ENCODE measurements at places on chromosomes 1 and 21.

- DNase-seq, result no peak
These were observed 11.0 kb downstream of the NUDC start for GRCh38 chr1:26932531-26932930.

DNA sequence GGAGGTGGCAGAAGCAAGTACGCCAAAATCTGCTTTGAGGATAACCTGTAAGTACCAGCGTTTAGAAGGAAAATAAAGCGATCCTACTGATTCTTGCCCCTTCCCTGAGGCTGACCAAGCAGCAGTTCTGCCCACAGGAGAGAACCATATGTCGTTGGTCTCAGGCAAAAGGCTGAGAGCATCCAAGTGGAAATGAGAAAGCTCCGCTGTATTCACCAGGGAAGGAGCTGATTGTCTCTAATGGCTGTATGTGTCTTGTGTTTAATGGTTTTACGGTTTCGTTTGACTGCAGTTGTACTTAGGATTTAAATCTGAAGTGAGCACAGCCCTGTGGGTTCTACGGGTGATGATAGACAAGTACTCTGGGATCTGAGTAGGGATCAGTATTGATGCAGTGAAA, 21.9 kb downstream of the FAM3B start:
- no peak for DNase-seq

GRCh38 chr1:23574265-23574754, 15.0 kb upstream of the ID3 start:
- no peak for DNase-seq

- DNase-seq, result no peak
These were observed 21.6 kb downstream of the GLMN start for GRCh38 chr1:92277105-92277723.

- DNase-seq, result no peak
These were observed 6.9 kb downstream of the ETV3 start for GRCh38 chr1:157131281-157131680.

- no peak for DNase-seq
These were observed 195.1 kb downstream of the CRB1 start for GRCh38 chr1:197463142-197463541.

GRCh38 chr1:211381481-211382181, 55.0 kb downstream of the TRAF5 start:
- DNase-seq, result no peak

DNA sequence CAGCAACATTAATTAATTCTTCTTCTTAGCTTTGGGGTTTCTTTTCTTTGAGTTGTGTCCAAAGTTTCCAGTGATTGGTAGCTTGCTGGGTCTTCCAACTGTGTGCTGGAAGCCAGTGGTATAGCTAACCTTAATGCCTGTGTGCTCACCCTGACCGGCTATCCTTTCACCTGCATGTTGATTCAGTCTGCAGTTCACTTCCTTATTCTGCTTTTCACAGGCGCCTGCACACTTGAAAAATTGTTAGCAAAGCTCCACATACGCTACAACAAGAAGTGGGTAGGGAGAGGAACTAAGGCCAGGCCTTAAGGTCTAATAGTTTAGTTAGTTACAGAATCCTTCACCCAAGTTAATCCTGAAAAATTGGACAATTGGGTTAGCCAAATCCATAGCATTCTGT, 35.7 kb downstream of the NCF2 start:
- DNase-seq, result no peak

- DNase-seq, result no peak
These were observed 84.9 kb upstream of the RAB4A start for GRCh38 chr1:229185963-229186362.

DNA sequence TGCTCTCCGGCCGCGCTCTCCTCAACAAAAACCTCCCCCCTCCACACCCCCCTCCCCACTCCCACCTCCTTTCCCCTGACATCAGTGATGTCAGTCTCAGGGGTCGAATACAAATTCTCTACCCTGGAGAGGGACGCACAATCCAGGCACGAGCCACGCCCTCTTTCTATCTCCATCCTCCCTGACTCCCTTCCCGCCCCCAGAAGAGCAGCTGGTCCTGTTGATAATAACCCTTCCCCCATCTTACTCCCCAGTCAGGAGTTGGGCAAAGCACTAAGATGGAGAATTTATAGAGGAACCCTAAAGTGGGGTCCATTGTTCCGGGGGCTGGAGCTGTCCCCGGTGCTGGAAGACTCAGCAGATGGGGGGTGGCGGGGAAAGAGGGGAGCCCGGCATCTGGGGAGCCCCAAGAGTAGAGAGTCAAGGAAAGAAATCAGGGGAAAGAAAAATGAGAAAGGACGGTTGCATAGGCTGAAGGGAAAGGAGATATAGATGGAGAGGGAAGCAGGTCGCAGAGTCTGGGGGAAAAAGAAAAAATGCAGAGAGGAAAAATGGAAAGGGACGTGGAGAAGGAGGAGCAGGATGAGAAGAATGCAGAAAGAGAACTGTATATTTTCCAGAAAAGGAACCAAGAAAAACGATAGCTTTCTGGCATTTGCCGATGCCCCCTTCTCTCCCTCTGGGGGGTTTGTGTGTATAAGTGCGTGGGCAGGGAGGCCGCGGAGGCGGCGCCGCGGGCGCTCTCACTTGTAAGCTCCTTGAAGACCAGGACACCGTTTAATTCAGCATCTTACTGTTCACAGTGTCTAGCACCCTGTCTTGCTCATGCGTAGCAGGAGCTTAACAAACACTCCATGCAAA, at the start of gene CELF3:
Gene CELF3 (minus strand): TSS at position 33 of the 861 bp plus-strand sequence. CDS start 783 bp downstream, outside the sequence.
- DNase-seq, result no peak

- DNase-seq, result no peak
These were observed 6.7 kb upstream of the MAN1C1 start for GRCh38 chr1:25609921-25610320.

GRCh38 chr1:221439747-221440501, 302.0 kb downstream of the DUSP10 start:
- no peak for DNase-seq

DNA sequence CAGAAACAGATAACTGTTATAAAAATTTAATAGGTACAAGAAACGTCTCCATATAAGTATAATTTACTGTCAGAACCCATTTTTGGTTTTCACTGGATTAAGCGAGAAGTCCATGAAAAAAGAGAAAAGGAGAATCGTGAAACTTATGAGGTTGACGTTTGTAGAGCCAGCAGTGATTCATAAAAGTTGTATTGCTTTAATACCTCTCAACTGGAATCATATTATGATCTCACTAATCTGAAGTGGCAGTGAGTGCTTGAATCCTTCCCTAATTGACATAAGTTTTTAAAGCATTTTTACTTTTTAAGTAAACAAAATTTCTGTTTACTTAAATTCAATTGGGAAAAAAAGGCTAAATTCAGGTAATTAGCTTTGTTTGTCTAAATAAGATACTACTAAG, 315.3 kb downstream of the TPR start:
- no peak for DNase-seq

- DNase-seq, result no peak
These were observed 853 bp upstream of the RRAGC start for GRCh38 chr1:38860454-38860795.

DNA sequence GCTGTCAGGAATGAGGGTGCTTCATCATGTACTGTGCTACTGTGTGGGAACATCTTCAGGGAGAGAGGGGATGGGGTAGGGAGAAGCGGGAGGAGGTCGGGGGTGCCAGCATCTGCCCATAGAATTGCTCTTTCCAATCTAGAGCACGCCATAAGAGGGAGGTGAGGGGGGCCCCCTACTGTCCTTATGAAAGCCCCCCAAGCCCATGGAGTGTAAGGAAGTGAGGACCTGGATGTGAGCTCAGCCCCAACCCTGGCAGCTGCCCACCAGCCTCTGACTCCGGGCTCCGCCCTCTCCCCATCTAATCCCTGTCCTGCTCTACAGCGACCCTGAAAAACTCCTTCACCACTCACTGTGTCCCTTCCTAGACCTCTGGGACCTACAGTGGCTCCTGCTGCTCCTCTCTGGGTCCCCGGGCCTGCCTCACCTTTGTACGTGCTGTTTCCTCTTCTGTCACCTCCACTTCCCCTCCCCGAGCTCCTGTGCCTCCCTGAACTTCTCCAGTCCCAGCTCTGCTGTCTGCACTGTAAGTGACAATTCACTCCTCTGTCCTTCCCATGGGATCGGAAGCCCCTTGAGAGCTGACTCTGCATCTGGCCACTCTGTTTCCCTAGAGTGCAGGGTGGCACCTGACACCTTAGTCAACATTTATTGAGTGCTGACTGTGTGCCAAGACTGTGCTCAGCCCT, 269.4 kb downstream of the PTPRU start:
- DNase-seq, result no peak

DNA sequence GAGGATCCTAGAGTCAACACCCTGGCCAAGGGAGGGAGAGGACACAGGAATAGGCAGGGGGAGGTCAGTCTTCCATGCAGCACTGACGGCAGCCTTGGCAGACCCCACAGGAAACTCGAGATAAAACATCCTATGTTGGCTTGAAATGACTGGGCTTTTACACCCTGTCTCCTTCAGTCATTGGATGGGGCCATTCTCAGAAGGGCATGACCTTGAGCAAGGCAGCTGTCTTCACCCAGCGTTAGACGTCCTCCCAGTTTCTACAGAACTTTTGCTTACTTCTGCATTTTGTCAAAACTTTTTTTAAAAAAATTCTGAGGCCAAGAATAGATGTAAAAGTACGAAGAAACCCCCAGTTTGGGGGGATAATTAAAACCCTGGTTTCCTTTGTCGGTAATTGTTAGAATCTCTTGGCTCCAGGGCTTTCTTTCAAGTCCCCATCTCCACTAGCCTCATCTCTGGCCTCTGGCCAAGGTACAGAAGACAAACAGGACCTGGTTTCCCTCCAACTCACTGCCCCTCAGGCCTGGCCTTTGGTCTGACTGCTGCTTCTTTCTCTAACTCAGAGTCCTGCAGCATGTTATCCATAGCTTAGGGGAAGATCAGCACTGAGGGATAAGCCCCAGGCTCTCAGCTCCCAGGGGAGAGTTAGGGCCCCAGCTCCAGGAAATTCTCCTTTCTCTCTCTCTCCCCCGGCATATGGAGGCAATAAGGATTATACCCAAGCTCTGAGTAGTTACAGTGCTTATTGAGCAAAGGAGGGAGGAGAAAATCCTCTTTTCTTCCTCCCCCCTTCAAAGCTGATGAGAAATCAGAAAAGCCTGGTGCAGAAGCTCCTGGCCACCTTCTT, 51.6 kb upstream of the KCND3 start:
- DNase-seq, result no peak

DNA sequence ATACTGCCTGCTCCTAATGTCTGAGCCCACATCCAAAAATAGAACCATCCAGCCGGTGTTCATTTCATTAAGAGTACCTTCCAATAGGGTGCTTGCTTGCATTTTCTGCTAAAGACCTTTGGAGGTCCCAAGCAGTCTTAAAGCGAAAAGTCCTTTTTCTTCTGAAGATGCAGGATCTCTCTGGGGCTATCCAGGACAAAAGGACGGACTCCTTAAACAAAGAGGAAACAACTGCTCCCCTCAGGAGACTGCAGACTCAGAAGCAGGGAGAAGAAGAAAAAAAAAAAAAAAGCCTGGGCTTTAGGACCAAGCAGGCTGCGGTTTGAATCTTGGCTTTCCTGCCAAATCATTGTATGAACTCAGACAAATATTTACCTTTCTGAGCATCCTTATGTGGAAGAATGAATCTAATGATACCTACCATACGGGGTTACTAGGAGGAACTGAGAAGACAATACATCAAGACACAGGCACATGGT, 204.0 kb downstream of the PLPP3 start:
- no peak for DNase-seq

DNA sequence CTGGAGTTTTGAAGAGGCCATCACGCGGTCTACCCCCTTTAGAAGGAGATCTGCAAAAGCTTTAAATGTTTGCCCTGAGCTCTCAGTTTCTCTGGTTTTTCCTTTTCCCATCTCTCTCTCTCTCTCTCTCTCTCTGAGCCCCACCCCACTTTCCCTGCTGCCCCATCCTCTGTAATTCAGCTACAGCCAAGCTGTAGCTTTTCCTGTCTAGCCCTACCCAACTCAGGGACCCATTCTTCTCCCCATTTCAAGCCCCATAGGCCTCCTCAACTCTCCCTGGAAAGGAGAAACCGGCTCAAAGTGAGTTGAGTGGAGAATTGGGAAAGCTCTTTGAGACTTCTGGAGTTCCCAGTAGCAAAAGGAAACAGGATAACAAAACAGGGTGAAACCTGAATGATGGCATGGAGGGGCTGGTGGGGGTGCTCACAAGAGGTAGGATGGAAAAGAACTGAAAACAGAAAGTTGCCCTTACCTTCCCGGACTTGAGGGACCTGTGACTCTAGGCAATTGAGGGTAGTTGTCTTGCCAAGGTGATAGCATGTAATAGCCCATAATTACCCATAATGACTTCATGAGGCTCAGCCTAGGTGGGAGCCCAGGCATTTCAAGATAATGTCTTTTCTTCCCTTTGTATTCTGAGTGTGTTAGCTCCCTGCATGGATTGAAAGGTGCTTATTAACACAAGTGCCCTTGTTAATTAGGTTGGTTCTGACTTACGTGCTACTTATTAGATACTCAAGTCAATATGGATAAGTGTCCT, 84.9 kb downstream of the SLC16A1 start:
- no peak for DNase-seq

Data from activated CD8-positive, alpha-beta memory T cell treated with anti-CD3 and anti-CD28 coated beads for 1 hour (primary cell).